Activated CD4-positive, alpha-beta T cell treated with anti-CD3 and anti-CD28 coated beads, Interleukin-2, Interleukin-6, amounts not matched to agents 100 ng/mL and 50 ng/mL, durations not matched to agents 16 hours and 8 hours (primary cell): ENCODE measurements at places on chromosomes 1 and 21.
A peak's percentile ranks its signal among the peaks of the same experiment; 100 is the strongest.

GRCh38 chr1:244664353-244664752, 11.4 kb downstream of the DESI2 start:
- DNase-seq: no peak

GRCh38 chr1:76546354-76546933, 320.8 kb upstream of the ST6GALNAC5 start:
- DNase-seq: no peak

DNA sequence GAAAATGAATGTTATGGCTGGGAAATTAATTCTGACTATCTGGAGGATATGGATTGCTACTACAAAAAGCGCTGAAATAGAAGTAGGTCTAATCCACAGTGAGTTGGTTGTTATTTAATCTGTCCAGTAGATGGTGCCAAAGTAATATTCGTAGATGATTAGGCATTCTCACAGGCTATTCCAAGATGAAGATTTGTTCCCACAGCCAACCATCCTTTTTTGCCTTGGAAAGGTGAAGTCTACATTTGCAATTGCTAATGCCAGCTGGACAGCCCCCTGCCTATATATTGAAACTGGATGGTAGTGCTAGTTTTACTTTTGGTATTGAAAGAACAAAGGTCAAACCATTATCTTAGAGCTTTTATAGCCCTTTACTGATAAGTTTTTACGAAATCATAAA, 43.8 kb downstream of the RBM11 start:
- DNase-seq: peak; percentile 23

GRCh38 chr1:117017648-117018047, 16.1 kb downstream of the CD101 start:
- DNase-seq: no peak

DNA sequence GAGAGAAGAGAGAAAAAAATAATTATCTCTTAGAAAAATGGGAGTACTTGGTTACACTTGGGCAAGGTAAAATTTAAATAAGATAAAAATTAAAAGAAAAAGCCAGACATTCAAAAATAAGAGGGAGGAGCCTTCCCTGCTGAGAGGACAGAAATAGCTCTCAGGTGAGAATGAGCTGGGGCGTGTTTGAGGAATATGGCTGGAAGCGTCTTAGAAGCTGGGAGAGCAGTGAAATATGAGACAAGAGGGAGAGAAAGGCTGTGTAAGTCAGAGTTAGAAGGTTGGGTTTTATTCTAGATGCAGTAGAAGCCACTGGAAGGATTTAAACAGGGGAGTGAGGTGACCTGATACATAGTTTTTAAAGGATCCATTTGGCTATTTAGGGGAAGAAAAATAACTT, 154.2 kb upstream of the L1TD1 start:
- no peak for DNase-seq

DNA sequence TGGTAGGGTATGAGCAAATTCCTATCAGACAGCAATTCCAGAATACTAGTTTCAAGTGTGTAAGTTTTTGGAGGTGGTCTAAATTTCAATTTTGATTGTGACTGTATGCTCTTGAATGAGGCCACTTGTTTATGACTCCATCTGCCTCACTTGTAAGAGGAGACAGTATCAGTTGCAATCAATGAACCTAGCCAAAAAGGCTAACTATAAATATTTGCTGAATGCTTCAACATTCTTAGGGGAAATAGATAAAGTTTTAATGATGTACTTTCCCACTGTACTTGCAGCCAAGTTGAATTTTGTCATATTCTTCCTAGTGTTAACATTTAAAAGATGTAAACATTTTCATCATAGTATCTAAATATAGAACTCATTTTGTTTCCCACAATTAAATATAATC, 32.1 kb upstream of the RWDD3 start:
- DNase-seq: no peak

DNA sequence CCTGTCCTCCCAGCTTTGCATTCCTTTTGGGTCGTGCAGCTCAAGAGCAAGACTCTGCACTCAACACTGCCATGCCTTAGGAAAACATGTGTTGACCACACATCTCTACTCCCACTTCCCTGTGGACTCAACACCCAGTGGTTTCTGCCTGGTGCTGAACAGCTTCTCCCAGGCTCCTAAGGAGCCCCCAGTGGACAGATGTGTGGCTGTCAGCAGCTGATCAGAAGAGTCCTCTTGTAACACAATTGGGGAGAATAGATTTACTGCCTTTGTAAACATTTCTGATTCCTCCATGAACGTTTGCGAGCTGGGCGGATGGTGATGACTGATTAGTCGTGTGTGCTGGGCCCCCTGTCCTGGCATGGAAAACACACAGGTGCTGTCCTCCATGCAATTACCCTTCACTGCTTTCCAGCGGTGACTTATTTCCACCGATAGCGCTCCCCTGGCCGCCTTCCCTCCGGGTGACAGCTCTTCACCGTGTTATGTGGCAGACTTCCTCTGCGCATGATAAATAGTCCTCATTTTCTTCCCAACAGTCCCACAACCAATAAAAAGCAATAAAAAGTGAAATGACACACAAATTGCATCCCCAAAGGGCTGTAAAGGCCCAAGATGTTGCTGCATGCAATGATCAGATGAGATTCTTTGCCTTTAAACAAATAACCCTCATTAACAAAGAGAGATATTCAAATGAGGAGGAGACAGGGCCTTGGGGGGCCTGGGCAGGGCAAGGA, 249.4 kb upstream of the AJAP1 start:
- no peak for DNase-seq

- DNase-seq: no peak
These were observed 34.2 kb downstream of the PCAT6 start for GRCh38 chr1:202844935-202845334.
